CD4-positive, alpha-beta T cell treated with Interleukin-4 for 1 hour (primary cell): ENCODE measurements at places on chromosomes 3 and 15.
A peak's percentile ranks its signal among the peaks of the same experiment; 100 is the strongest.

GRCh38 chr3:10495003-10495402, 10.4 kb downstream of the ATP2B2 start:
- DNase-seq: no peak

DNA sequence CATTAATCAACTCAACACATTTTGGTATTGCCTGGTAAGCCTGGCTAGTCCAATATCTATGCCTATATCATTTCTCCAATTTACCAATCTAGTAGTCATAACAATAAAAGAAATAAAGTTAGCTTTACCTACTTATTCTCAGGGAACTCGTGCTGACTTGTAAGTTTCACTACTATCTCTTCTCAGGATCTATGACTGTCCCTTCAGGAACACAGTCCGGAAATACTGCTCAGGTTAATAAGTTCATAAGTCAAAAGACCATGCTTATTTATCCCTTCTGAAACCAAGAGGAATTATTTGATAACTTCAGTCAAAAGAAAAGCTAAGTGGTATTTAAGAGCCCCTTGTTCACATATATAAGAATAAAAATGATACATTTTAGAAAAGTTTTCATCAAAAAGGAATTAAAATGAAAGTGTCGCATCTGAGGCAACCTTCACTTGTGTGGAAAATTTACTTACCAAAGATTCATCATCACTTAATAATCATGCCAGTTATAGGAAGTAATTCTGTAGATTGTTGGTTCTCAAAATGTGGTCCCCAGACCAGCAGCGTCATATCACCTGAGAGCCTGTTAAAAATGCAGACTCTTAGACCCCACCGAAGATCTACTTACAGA, 15.5 kb upstream of the THRB start:
- no peak for DNase-seq

DNA sequence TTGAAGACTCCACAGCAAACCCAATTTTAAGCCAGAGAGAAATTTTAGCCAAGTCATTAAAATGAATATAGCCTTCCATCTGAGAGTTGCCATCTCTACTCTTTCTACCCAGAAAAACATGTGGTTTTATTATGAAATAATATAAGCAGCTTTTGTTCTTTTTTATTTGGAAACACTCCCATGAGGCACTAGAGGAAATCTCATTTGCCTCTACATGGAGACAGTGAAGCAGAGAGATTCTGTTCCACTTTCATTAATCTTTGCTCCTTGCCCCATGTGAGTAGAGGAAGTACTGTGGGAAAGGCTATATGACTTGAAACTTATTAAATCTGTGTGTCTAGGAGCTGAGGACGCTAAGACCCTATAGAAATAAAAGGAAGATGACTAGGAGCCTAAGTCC, 111.1 kb downstream of the P3H2 start:
- no peak for DNase-seq

GRCh38 chr15:39714251-39714650, 68.4 kb downstream of the FSIP1 start:
- no peak for DNase-seq

DNA sequence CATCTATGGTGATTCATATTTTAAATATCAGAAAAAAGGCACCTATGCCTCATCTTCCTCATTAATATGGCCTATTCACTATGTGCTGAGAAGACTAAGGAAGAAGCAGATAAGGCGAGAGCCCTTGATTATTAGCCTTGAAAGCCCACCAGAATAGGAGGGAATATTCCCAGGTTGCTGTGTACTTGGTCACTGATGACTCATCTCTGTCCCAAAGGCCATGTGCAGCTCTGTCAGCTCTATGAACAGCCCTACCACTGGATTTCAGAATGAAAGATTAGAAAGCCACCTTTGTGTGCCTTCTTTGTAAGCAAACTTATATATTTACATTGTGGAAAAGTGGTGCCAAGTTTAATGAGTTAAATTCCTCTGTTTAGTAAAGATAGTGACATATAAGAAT, 211.5 kb downstream of the NFKBIZ start:
- DNase-seq: no peak

DNA sequence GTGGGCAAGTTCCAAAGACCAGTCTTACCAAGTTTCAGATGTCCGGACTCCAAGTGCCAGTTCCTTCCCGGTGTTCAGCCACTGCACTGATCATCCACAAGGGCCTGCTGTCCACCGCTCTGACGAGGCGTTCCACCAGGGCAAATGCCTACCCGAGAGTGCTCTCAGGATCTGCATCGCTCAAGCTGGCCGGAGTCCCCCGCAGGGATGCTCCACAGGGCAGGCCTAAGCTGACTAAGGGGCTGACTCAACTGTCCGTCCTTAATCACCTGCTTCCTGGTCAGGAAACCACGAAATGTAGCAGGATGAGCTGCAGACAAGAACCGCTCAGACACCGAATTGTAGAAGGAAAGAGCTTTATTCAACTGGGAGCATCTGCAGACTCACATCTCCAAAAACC, 341.6 kb downstream of the KCNH8 start:
- no peak for DNase-seq

DNA sequence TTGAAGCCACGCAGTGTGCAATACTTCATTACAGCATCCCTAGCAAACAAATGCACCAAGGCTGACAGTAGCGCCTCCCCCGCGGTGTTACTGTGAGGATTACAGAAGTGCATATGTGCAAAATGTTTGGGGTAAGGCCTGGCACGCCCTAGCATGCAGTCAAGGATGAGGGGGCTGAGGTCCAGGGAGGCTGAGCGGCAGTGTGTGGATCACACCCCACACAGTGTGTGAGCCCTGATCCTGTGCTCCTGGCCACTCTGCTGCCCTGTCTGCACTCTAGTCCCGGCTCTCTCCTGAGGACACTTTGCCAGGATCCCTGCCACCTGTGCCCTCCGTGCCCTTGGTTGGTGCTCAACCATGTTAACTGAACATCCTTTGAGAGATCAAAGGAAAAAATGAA, 71.3 kb downstream of the WNT7A start:
- no peak for DNase-seq

DNA sequence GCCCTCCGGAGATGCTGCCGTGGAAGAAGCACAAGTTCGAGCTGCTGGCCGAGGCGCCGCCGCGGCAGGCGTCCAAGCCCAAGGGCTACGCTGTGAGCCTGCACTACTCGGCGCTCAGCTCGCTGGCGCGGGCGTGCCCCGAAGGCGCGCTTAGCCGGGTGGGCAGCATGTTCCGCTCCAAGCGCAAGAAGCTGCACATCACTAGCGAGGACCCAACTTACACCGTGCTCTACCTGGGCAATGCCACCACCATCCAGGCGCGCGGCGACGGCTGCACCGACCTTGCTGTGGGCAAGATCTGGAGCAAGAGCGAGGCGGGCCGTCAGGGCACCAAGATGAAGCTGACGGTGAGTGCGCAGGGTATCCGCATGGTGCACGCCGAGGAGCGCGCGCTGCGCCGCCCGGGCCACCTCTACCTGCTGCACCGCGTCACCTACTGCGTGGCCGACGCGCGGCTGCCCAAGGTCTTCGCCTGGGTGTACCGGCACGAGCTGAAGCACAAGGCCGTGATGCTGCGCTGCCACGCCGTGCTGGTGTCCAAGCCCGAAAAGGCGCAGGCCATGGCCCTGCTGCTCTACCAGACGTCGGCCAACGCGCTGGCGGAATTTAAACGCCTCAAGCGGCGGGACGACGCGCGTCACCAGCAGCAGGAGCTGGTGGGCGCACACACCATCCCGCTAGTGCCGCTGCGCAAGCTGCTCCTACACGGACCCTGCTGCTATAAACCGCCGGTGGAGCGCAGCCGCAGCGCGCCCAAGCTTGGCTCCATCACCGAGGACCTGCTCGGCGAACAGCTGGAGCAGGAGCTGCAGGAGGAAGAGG, 1.3 kb downstream of the FAM43A start:
- DNase-seq: peak; percentile 19

DNA sequence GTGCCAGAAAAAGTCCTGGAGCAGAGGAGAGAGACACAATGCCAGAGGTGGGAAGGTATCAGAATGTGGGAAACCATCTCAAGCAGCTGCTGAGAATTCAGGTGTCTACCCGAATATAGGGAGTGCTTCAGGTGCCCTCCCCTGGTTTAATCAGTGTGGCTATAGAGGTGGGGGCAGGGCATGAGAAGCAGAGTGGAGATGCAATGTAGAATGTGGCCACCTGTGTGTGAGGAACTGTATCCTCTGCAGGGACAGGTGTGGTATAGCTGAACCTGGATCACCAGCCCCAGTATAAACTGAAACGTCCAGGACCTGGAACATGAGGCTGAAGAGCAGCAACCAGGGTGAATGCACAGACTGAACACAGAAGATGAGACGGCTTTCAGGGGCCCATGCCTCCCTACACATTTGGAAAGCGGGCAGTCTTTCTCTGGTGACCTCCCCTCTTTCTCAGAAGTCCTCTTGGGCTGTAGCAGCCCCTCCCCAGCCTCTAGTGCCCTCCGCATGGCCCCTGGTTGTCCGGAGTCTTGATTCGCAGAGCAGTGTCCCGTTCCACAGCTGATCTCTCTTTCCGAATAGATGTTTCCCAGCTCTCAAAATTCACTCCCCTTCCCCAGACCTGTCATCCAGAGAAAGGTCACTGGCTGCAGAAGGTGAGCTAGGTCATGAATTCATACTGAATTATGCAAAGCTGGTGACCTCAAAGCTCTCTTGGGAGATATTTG, 103.1 kb downstream of the ABHD5 start:
- DNase-seq: no peak

DNA sequence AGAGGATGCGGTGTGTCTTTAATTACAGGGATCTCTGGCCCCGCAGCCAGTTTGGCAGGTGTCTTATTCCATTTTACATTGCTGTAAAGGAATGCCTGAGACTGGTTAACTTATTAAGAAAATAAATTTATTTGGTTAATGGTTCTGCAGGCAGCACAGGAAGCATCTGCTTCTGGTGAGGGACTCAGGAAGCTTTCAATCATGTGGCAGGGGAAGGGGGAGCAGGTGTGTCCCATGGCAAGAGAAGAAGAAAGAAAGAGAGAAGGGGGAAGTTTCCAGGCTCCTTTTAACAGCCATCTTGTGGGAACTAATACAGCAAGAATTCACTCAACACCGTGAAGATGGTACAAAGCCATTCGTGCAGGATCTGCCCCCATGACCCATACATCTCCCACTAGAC, 128.0 kb upstream of the CRBN start:
- no peak for DNase-seq

- no peak for DNase-seq
Measured at GRCh38 chr3:100113723-100114412, 433 bp downstream of the FILIP1L start.

DNA sequence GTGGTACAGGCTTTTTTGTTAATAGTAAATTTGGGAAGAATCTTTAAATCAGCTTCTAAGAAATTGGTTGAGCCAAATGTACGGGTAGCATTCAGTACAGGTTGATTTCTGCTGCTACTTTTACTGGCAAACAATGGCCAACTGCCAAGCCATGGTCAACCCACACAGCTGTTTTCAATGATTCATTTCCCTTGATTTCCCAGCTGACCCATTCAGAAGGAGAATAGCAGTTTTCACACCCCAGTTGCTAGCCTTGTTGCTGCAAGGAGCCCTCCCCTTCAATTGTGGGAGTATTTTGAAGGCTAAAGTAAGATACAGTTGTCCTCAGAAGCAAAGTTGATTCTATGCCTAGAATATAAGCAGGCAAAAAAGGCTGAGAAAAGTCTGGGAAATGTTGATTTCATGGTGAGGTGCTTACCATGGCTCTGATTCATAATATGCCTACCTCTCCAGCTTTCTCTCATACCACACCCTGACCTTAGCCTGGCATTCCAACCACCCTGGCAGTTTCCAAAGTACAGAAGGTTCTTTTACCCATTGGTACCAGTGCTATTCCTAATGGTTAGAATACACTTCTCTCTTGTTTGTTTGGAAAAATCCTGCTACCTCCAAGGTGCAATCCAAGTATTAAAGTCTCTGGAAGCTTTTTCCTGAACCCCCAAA, 320.3 kb upstream of the TGFBR2 start:
- DNase-seq: no peak
